Stimulated activated CD4-positive, alpha-beta T cell treated with anti-CD3 and anti-CD28 coated beads, Interleukin-15, amount 100 ng/mL, for 1 hour (primary cell): ENCODE measurements at places on chromosomes 7 and 10.

DNA sequence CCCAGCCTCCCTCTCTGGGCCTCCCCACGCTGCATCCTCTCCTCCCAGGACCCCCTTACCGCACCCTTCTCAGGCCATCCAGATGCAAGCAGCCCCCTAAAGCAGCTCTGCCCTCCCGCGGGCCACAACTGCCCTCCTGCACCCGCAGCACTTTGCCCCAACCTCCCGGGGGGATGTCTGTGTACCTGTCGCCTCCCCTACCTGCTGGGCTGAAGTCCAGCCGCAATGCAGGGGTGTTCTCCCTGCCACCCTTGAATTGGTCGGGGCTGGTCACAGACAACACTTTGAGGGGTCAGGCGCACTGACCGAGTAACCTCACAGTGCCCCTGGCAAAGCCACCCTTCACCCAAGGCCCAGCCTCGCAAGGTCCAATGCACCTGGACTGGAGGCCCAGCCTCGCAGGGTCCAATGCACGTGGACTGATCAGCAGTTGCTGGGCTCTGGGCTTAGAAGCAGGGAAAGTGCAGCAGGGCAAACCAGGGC is 8.3 kb upstream of the CALML5 start:
- no peak for DNase-seq

DNA sequence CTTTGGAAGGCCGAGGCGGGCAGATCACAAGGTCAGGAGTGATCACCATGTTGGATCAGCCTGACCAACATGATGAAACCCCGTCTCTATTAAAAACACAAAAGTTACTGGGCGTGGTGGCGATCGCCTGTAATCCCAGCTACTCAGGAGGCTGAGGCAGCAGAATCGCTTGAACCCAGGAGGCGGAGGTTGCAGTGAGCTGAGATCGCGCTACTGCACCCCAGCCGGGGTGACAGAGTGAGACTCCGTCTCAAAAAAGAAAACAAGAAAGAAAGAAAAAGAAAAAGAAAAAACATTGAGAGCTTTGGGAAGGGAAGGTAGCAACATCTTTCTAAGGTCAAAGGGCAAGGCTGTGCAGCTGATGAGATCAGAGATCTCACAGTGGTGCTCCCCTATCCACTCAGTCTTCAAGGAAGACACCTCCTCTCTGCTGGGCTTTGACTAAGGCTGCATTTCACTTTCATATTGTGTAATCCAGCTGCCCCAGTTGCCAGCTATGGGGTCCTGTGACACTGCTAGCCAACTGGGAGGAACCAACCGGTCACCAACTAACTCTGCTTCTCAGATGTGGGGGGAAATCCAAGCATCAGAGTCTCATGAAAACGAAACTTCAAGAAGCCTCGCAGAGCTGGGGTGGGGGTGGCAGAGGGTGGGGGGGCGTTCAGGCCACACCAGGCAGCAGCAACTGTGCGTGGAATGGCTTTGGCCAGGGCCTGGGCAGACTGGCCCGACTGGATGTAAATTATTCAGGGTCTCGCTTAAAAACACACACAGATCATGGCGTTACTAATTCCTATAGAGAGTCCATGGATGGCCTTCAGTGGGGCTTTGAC is 1.5 kb downstream of the IL15RA start:
- DNase-seq, result peak; percentile 25

DNA sequence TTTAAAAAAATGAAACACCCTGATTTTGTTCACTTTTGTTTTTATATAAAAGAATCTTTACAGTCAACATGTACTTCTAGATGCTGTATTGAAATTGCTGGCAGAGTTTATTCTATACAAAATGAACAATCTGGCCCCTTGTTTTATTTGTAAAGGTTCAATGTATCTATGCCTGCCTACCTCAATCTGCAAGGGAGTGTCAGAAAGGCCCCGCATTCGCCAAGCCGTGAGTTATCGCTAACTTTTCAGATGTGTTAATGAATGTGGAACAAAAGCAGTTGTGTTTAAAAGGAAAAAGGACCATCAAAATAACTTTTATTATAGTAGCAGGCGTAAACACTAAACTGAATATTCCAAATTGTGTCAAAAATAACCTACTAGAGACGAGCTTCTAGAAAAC is 14.6 kb downstream of the LUC7L2 start:
- DNase-seq, result no peak

- no peak for DNase-seq
These were observed 397.2 kb upstream of the NPVF start for GRCh38 chr7:25625306-25625992.

- DNase-seq, result no peak
These were observed 5.4 kb downstream of the COBL start for GRCh38 chr7:51311166-51311565.

DNA sequence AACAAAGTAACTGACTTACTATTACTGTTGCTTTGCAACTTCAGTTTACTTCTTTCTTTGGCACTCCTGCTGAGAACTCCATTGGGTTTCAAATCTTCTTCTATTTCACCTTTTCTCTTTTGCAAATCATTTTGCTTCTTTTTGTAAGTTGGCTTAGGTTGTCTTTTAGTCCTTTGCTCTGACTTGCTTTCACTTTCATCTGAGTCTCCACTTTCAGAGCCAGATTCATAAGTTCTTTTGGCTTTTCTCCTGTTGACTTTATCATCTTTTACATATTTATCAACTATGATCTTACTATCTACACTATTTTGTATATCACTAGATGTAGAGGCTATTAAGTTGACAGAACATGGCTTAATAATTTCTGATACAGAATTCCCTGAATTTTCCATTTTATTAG is 73.4 kb downstream of the NRBF2 start:
- DNase-seq, result no peak

DNA sequence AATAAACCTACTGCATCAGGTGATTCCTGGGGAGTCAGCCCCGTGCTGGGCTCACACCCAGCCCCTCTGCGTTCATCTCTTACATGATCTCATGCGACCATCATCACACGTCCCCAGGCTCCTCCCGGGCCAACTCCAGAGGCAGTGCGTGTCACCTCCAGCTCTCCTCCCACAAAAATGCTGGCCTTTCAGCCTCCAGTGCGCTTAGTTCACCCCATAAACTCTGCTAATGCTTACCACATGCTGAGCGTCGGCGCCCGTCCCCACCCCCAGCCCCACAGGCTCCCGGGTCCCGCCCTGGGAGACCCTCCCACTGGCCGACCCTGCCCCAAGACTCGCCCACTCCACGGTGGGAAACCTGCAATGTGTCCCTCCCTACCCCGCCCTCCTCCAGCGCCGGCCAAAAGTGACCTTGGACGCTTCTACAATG is 816 bp upstream of the SDK1 start:
- DNase-seq, result no peak

DNA sequence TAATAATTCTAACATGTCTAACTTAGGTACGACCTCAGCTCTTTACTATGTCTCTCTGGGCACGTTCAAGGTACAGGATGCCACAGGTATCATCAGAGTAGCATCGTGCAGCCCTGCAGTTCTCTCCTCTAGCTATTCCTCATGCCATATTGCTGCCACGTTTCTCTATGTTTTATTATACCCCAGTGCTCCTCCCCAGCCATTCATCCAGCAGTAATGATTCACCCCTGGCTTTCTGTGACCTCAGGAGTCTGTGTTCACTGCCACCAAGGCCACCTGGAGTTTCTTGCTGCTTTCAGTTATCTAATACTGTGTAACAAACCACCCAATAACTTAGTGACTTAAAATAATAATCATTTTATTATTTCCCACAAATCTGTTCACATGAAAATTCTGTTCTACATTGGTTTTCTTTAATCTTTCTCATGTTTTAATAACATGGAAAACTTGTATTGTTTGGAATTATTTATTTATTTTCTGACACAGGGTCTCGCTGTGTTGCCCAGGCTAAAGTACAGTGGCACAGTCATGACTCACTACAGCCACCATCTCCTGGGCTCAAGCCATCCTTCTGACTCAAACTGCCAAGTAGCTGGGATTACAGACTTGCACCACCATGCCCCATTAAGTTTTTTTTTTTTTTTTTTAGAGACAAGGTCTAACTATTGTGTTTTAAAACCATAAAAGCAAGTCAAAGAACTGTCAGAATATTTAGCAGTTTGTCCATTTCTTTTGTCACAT is 21.8 kb downstream of the REEP3 start:
- no peak for DNase-seq

DNA sequence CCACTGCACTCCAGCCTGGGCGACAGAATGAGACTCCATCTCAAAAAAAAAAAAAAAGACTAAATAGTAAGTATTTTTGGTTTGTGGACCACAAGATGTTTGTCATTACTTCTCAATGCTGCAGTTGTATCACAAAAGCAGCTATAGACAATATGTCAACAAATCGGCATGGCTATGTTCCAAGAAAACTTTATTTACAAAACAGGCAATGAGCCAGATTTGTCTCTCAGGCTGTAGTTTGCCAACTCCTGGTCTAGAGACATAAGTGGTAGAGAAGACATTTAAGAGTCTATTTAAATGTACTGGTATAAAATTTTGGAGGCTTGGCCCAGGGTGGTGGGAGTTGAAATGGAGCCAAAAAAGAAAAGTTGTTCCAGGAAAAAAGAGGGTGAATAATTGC is 185.8 kb downstream of the SORCS1 start:
- DNase-seq, result no peak

- DNase-seq, result no peak
These were observed 68.3 kb downstream of the NAMPT start for GRCh38 chr7:106216517-106216922.

GRCh38 chr7:107957436-107957835 is 45.5 kb downstream of the LAMB1 start:
- DNase-seq, result no peak

GRCh38 chr7:118185163-118185860 is 1.3 kb downstream of the LSM8 start:
- no peak for DNase-seq

- DNase-seq, result no peak
These were observed 12.8 kb upstream of the CARD11 start for GRCh38 chr7:3056234-3057065.

DNA sequence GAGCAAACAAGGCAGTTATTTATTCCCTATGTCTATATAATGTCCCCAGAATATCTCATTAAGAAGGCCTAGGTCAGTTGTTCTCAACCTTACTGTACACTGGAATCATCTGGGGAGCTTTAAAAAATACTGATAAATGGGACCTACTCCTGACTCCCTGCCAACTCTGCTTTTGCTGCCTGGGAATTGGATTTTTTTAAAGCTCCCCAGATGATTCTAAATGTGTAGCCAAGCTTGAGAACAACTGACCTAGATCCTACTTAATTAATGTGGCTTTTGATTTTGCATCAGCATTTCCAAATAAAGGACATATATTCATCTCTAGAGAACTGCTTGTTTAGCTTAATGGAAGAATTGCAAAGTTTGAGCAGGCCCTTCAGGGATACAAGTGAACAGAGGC is 91.7 kb upstream of the HPS1 start:
- DNase-seq, result no peak

GRCh38 chr7:45650404-45651394 is 76.5 kb downstream of the ADCY1 start:
- DNase-seq, result no peak

DNA sequence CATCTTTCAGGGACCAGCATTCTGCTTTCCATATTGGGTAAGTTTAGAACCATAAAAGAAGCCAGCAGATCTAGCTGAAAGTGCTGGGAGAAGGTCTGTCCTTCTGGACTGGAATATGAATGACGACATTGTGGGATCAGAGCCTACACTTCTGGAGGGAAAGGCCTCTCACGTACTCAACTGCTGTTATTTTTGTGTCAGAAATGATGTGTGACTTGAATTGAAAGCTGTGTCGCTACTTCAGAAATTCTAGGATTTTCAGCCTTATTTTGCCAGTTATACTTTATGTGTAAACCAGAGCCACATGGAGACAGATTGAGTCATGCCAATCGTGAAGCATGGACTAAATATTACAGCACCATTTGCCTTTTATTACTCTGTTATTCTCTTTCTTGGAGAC is 231.0 kb downstream of the KIAA1217 start:
- no peak for DNase-seq

DNA sequence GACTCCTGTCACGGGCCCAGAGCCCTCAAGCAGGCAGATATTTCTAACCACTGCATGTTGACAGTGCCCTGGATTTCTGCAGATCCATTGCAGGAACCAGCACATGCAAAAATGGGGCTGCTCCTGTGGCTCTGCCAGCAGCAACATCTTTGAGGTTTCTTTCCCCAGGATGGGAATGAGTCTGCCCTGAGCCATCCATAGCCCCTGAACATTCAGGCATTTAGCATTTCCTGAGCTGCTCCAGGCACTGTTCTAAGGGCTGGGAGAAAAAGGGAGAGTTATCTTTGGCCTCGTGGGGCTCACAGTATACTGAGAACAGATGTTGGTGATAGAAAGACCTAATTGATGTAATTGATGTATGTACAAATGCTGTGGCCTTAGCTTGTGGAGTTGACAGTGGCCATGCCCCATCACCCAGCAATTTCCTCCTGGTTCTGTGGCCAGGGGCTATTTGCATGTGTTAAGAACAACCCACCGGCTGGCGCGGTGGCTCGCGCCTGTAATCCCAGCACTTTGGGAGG is 66.0 kb upstream of the LRRC4 start:
- DNase-seq, result no peak

GRCh38 chr7:138838166-138838565 is 40.2 kb upstream of the ATP6V0A4 start:
- DNase-seq, result no peak

DNA sequence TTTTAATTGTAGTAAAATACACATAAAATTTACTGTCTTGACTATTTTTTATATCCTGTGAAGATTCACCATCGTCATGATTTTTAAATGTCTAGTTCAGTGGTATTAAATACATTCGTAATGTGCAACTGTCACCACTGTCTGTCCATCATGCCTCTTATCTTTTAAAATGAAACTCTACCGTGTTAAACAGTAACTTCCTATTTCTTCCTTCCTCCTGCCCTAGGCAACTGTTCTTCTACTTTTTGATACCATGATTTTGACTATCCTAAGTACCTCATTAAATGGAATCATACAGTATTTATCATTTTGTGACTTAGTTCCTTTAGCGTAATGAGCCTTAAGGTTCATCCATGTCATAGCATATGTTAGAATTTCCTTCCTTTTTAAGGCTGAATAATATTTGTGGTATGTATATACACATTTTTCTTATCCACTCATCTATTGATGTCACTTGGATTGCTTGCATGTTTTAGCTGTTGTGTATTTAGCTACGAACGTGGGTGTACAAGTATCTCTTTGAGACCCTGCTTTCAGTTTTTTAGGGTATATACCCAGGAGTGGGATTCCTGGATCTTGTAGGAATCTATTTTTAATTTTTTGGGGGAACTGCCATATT is 13.5 kb downstream of the SLK start:
- no peak for DNase-seq

- DNase-seq, result no peak
These were observed 431.5 kb upstream of the PCDH15 start for GRCh38 chr10:55232553-55232952.

GRCh38 chr7:150942001-150942590 is 36.0 kb downstream of the KCNH2 start:
- no peak for DNase-seq
